Jurkat, Clone E6-1 (cell line): ENCODE measurements at places on chromosomes 11 and 22.

GRCh38 chr11:83725728-83726127 lies 439.6 kb upstream of the CCDC90B start:
- no peak for DNase-seq

DNA sequence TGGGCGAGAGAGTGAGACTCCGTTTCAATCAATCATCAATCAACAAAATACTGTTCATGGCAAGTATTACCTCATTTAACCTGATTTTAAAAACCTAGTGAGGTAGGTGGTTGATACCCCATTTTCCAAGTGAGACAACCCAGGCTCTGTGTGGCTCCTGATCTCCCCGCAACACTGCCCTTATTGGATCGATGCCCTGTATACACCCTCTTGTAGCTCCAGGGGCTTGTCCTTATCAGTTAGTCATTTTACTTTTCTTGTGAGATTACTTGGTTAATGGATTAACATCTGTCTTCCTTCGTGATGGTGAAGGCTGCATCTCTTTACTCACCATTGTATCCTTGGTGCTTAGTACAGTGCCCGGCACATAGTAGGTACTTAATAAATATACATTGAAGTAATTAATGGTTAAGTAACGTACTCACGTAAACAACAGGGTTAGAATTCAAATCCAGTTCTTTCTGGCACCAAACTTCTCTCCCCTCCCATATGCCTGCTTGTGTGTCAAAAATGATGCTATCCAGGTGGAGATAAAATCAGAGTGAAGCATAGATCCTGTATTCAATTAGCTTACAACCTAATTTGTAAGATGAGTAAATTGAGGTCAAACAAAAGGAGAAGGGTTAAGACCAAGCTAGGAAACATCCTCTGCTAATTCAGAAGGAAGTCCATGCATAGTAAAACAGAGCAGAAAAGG lies 1.8 kb upstream of the PRG2 start:
- DNase-seq: no peak

DNA sequence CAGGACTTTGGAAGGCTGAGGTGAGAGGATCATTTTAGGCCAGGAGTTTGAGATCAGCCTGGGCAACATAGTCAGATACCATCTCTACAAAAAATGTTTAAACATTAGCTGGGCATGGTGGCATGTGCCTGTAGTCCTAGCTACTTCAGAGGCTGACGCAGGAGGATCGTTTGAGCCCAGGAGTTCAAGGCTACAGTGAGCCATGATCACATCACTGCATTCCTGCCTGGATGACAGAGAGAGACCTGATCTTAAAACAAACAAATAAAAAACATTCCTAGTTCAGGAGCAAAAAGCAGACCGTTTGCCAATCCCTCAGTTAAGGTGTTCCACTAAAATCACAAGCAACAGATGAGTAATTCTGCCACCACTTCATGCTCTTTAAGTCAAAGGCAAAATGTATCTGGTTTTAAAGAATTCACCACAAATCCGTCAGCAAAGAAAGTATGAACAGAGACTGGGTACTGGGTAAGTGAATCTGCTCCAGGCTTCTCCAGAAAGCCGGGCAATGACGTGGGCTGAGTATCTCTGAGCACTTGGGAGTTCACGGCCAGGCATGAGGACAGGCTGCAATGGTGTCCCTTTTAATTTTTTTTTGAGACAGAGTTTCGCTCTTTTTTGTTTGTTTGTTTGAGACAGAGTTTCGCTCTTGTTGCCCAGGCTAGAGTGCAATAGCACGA lies 19.5 kb downstream of the CLTCL1 start:
- DNase-seq: no peak

- no peak for DNase-seq
These were observed 57.2 kb downstream of the CTNND1 start for GRCh38 chr11:57818812-57819211.

DNA sequence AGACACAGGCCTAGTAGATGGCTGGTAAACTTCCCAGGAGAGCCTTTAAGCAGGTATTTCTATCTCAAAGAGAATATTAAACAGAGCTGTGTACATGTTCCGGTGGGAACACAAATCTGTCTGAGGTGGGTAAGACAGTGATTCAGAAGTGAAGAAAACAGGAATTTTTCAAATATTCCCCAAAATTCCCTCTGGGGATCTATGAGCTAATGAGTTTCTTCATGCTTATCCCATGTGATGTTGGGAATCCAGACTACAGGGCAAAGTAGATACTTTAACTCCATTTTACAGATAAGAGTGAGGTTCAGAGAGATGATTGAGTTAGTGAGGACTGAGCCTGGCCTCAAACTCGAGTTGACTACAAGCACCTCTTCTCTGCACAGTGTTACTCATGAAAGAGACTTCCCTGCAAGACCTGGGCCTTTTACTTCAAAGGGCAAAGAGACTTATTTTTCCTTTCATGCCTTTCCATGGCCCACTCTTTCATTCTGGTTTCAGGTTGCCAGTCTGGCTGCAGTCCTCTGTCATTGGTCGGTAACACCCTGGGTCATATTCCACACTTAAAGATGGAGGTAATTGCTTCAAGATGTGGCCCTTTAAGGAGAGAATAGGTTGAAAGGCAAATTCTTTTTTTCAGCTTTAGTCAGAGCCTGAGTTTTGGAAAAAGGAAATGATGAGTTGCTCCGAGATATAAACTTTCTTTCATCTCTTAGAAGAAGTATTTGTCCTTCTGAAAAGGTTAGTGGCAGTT lies 70.1 kb downstream of the CYB5R2 start:
- no peak for DNase-seq

GRCh38 chr11:110026858-110027626 lies 66.2 kb upstream of the ZC3H12C start:
- DNase-seq: no peak

DNA sequence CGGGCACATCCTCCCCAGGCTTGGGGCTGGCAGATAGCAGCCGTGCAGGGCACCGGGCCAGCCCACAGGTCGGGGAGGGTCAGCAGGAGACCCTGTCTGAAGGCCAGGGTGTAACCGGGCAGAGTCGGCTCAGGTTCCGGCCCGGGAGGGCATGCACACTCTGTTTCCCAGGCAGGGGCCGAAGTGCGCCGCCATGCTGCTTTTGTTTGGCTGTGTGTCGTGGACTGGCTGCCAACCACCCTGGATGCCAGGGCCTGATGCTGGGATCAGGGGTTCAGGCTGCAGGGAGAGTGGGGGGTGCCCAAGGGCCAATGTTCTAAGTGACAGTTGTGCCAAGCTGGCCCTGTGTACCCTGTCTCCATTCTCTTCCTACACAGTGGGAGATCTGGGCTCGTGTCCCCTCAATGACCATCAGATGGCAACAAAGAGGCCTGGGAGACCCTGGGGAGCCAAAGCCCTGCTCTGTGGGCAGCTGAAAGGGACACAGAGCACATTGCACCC lies 120.9 kb upstream of the B3GAT1 start:
- DNase-seq: no peak

DNA sequence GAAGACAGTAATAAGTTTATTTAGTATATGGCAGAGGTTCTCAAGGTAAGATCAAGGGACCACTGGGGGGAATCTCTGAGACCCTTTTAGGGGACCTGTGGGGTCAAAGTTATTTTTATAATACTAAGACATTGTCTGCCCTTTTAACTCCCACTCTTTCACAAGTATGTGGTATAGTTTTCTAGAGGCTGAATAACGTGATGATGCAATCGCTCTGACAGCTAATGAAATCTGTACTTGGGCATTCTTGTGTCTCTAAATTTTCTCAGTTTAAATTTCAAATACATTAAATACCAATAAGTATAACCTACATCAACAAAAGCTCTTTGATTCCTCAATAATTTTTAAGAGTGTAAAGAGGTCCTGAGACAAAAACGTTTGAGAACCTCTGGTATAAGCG lies 147.9 kb downstream of the ATG16L2 start:
- no peak for DNase-seq

DNA sequence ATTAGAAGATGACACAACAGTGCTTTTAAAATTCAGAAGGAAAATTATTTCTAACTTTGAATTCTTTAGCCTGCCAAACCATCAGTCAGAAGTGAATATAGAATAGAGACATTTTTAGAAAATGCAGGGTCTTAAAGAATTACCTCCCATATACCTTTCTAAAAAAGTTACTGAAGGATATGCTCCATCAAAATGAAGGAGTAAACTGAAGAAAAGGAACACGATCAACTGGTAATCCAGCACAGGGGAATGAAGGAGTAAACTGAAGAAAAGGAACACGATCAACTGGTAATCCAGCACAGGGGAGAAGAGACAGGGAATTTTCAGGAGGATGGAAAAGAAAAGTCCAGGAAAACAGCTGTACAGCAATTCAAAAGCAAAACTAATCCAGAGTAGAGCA lies 75.4 kb upstream of the LDLRAD3 start:
- DNase-seq: no peak

- no peak for DNase-seq
These were observed 1.7 kb upstream of the CRYBB1 start for GRCh38 chr22:26619510-26619909.

DNA sequence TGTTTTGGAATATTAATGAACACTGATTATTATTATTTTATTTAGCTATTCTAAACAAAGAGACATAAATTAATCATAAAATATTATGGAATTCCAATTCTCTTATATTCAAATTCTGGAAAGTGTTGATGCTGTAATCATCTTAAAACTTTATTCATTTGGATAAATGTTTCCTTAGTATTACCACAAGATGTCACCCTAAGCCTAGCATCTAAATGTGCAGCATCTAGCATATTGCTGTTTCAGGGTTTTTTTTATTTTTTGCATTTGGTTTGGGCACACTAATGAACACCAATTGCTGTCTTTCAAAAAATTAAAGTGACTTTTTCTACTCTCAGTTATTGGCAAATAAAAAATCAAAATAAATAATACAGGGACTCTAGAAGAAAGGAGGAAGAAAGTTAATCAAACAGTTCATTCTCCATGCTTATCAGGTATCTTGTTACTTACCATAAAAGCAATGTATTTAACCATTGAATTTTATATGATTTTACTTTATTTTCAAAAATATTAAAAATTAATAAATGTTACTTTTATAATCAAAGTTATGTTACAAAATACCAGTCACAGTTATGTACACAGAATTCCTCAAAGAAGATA lies 31.8 kb downstream of the DLG2 start:
- DNase-seq: peak; percentile 35

DNA sequence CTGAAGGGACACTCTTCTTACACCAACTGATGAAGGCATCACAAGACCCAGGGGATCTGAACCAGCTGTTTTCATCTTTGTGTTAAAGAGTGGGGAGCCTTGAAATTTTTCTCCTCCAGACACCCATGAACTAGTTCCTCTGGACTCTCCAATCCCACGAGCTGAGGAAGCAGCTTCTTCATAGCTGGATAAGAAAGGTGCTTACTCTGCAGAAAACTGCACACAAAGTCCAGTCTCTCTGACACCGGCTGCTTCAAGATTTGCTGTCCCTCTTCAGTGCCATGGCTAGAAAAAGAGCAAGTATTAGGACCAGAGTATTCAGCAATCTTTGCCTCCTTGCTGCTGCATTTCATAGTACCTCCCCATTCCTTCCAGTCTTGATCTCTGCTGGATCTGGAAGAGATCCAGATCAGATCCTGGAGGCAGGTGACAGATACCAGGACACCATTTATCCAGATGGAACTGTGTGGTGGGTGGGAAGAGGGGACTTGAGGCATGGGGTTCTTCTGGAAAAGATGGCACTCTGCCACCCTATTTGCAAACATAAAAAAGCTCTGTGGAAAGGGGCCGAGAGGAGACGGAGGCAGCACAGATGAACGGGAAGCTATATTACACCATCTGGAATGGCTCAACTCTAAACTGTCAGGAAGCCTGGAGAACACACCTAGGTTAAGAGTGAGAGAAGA lies 25.5 kb downstream of the IL18BP start:
- DNase-seq: no peak

- no peak for DNase-seq
These were observed 7.7 kb upstream of the PANX1 start for GRCh38 chr11:94120946-94121345.

DNA sequence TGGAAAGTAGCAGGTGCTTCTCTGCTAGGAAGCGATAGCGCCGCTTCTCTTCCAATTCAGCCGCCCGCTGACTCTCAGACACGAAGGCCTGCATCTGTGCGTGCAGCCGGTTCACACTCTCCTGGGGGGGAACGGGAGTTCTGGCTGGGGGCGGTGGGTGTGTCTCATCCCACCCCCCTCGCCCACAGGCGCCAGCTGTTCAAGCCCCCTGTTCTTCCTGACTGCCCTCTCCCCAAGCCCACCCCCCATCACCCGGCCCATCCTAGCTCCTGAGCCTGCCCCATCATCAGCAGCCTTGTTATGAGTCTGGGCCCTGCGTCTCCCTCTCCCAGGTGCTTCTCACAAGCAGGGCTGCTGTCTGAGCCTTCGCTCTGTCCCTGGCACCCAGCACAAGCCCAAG lies 13.1 kb upstream of the SLC16A8 start:
- no peak for DNase-seq

DNA sequence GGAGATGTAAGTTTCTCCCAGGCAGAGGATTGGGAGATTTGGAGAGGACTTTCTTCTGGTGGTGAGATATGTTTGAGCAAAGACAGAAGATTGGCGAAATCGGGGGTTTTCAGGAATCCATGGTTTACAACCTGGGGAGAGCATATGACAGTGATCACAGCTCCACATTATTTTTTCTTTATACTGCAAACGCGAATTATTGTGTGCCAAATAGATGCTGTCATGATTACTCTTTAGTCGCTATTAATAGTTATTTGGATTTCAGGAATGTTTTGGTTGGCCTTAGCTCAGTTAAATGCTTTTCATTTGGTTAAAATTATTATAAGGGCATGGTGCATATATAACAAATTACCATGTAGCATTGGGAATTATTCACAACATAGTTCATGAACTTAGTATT lies 15.2 kb downstream of the ATXN10 start:
- no peak for DNase-seq

DNA sequence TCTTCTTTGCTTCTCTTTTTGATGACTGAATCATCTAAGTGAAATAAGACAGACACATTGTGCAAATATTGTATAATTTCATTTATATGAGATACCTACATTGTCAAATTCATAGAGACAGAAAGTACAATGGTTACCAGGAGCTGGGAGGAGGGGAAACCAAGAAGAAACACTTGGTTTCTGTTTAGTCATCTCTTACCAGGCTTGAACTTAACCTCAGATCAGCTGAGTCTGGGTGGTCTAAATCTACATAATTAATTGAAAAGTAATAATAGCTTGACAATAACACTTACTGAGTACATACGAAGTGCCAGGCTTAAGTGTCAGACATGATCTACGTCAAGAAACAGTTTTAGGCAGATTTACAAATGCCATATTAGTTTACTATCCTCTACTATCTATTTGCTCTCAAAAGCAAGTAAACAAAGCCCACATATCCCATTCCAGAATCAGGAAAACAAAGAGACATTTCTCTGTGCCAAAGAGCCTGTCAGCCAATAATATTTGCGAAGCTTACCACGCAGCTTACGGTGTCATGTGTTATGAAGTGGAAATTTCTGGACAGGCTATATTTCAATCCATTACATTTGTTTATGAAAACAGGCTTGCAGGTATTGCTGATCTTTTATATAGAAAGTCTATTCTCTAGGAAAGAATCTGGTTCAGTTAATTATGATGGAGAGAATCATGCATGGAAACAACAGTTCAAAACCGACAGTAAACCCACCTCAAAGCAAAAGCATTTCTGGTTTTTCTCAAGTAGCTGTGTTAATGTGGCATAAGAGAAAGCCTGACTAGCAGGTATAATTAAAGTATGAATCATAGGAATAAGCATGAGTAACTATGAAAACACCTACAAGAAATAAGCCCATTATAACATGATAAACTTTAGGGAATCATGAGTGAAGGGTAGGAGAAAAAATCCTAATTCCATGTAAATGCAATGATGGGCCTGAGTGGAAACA lies 2.7 kb upstream of the ARHGAP42 start:
- no peak for DNase-seq
